ENCODE measurements at places on chromosomes 6 and 20.

GRCh38 chr20:4956200-4956810, 45.0 kb downstream of the SLC23A2 start:
- H3K27me3 ChIP-seq, result no peaks in the 10 kb centered on the region
- no peaks in the 10 kb centered on the region for H3K36me3 ChIP-seq
- H3K27ac ChIP-seq, result no peak overlapping the region
- no peaks in the 10 kb centered on the region for H3K4me1 ChIP-seq

- no peaks in the 10 kb centered on the region for H3K27me3 ChIP-seq
- H3K4me3 ChIP-seq, result no peak overlapping the region
- DNase-seq, result no peak
- no peak overlapping the region for H3K27ac ChIP-seq
- peaks cover 3% of the 10 kb centered on the region for H3K4me1 ChIP-seq
These were observed 6.4 kb downstream of the OSBPL2 start for GRCh38 chr20:62244644-62245108.

DNA sequence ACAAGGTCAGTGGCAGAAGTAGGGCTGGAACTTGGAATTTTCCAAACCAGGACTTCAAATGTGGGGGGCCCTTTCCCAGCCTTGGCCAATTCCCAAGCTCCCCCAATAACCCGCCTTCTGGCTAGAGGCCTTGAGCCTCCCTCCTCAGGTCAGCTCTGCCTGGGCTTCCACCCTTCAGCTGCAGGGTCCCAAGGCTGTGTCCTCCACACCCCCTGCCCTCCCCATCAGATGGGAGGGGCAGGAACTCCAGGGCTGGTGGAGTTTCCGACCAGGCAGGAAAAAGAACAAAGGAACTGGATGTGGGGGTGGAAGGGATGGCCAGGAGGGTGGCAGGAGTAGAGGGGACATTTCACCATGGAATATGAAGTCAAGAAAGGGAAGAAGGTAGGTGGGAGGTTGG, at the start of gene CCM2L:
CCM2L (plus strand) TSS at position 338 of the 400 bp plus-strand sequence; CDS start at position 355, 17 bp downstream.
- no peak within 1 kb of the TSS for H3K4me3 ChIP-seq
- no peaks in the 10 kb centered on the region for H3K27me3 ChIP-seq
- H3K27ac ChIP-seq, result no peak within 1 kb of the TSS
- H3K4me1 ChIP-seq, result peaks cover 22% of the 10 kb centered on the region

- H3K4me1 ChIP-seq, result peaks cover 15% of the 10 kb centered on the region
- no peaks in the 10 kb centered on the region for H3K36me3 ChIP-seq
- no peaks in the 10 kb centered on the region for H3K27me3 ChIP-seq
- no peak for DNase-seq
- peak overlapping the region; percentile 56 for H3K27ac ChIP-seq
These were observed 35.2 kb upstream of the PAQR8 start for GRCh38 chr6:52326540-52327364.
